ENCODE measurements at places on chromosomes 5 and 9.

GRCh38 chr5:64074533-64074932 lies 91.1 kb upstream of the RNF180 start:
- DNase-seq: no peak

DNA sequence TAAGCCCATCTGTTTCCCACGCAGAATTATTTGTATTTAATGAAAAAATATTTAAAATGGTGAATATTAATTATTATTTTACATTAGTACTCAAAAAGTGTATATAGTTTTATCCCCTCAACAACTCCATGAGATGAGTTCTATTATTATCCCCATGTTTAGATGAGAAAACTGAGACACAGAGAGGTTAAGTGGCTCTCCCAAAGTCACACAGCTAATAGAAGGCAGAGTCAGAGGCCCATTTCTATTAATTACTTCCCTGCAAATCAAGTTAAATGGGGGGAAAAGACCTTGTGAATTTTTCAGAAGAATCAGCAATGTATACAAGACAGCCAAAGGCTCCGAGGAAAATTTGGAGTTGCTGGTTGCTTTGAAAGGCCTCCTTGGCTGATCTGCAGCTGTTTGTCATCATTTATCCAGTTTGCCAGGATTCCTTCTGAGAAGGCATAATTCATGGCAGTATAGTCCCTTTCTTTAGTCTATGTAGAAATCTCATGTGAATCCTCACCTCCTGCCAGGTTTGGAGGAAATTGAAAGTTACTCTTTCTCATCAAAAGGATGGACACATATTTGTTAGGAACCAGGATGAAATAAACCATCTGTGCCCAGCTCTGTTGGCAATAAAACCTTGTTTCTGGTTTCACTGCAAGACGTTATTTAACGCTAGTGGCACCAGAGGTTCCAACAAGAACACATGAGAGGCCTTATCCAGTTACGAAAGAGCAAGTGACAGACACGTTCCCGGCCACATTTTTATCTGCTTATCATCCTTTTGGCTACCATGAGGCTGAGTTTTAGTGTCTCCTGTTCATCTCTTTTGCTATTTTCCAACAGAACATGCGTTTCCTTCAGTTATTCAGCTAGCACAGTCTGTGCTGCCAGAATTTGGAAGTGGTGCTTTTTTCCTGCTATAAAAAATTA lies 621 bp downstream of the FYB1 start:
- peak; percentile 67 for DNase-seq

DNA sequence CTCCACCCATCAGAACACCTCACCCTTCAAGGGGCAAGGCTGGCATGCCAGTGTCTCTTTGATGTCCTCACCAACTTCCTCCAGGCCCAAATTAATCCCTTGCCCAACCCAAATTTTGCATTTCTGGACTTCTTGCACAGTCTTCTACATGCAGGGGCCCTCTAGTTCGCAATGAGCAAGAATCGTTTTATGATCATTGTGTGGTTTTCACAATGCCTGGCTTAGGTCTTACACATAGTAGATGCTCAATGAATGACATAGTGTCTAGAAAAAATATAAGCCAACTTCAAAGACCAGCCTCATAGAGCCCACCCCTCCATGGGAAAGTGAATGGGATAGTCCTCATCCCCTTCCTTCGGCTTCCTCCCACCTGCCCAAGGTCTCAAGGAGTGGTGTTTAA lies 9.8 kb upstream of the ESM1 start:
- no peak for DNase-seq

GRCh38 chr5:81631124-81631523 lies 119.8 kb downstream of the SSBP2 start:
- DNase-seq: no peak
